ENCODE measurements at places on chromosomes 5 and 9.

- DNase-seq = no peak
These were observed 24.5 kb upstream of the LTC4S start for GRCh38 chr5:179769271-179769670.

- no peak for DNase-seq
These were observed 35.7 kb downstream of the SECISBP2 start for GRCh38 chr9:89353989-89354388.

GRCh38 chr9:64773491-64773931, 511.5 kb downstream of the FOXD4L5 start:
- DNase-seq = no peak

DNA sequence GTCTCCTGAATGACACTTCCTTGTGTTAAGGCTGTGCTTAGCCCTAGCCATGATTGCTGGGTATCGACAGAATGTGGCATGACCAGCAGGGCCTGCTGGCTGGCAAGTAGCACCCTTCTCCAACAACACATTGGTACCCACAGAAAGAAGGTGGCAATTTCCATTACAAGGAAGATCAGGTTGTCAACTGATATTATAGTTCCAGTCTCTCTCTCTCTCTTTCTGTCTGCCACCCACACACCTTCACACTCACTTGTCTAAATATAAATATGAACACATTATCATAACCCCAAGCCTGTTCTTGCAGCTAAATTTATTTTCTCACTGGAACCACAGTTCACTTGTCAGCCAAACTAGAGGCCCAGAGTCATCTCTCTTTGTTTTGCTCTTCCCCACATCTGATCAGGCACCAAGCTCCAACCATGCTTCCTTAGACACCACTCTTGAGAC, 408.1 kb upstream of the PIK3R1 start:
- no peak for DNase-seq

GRCh38 chr5:149073213-149073612, 10.4 kb upstream of the SH3TC2 start:
- peak; percentile 47 for DNase-seq

DNA sequence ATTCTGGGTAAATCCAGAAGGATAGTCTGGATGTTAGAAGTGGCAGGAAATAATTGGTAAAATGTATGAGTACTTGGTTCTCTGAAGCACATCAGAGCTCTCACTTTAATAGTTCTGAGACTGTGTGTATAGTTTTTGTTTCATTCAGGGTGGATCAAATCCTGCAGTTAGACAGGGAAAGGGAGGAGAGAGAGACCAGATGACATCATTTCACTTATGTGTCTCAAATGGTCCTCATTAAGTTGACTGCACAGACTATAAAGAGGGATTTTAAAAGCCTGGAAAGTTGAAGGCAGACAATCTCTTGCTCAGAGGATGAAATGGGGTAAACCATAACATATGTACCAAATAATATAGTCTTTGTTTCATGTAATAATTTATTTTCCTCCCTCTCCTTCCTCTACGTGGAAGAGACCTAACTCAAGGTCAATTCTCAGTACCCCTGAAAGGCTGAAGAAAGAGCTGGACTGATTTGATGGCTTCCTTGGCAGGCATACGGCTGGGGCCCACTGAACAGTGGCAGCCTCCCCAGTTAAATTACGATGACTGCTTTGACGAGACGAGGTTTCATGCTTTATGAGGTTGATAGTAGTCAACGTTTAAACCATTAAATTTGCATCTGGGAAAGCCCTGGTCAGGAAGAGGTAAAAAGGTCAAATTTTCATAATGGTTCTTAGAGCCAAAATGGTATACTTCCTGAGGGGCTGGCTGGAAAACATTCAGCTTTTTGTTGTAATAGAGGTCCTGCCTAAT, 395.1 kb upstream of the RPS23 start:
- DNase-seq = no peak

- no peak for DNase-seq
These were observed 4.6 kb downstream of the NMRK1 start for GRCh38 chr9:75083188-75083970.

DNA sequence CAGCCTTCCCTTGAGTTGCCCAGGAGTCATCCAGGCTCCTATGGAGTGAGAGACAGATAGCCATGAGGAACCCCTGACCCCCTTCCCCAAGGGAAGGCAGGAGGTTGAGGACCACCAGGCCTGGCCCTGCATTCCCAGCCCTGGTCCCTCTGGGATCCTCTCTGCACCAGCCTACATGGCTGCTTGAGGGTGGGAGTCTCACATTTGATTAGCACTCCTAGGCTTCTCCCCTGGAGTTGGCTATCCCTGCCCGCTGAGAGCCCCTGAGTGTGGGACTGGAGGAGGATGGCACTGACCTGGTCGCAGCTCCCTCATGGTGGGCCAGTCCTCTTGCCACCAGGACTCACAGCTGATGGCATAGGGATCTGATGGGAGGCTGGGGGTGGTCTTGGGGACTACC, 46.7 kb downstream of the SAR1B start:
- no peak for DNase-seq

GRCh38 chr5:14773588-14773987, 98.0 kb downstream of the ANKH start:
- DNase-seq = no peak

DNA sequence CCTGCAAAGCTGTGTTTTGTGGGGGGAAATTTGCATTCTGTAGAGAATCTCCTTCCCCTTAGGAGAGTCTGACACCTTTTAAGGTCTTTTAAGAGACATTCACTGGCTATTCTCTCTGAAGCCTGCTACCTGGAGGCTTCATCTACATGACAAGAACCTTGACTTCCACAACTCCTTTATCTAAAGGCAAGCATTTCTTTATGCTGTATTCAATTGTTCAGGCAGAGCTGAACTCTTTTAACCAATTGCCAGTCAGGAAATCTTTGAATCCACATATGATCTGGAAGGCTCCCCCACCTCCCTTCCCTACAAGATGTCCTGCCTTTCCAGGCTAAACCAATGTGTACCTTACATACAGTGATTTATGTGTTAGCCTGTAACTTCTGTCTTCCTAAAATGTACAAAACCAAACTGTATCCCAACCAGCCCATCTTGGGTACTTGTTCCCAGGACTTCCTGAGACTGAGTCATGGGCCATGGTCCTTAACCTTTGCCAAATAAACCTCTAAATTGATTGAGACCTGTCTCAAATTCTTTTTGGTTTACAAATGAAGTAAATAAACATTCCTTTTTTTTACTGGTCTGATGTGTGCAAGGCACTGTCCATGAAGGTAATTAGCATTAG, 9.9 kb downstream of the C9orf85 start:
- no peak for DNase-seq

DNA sequence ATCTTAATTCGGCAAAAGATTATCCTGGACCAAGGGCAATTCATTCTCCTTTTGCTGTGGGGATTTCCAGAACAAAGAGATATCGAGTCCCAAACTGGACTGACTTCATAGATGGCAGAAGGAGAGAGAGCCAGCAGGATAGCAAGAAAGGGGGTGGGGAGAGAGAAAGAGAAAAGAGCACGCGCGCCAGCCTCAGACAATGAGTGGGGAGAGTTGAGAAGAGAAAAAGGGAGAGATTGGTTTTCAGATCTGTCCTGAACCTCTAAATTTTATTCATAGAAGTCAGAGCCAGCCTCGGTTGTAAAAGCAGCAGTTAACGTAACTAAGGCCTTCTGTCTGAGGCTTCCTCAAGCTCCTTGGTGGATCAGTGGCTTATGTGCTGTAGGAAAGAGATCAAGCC, 55.3 kb upstream of the ALDH1B1 start:
- DNase-seq = no peak

- DNase-seq = no peak
These were observed 420.8 kb downstream of the RAB3C start for GRCh38 chr5:59003641-59004040.

- no peak for DNase-seq
These were observed 224.1 kb upstream of the DAB2 start for GRCh38 chr5:39648848-39649227.

DNA sequence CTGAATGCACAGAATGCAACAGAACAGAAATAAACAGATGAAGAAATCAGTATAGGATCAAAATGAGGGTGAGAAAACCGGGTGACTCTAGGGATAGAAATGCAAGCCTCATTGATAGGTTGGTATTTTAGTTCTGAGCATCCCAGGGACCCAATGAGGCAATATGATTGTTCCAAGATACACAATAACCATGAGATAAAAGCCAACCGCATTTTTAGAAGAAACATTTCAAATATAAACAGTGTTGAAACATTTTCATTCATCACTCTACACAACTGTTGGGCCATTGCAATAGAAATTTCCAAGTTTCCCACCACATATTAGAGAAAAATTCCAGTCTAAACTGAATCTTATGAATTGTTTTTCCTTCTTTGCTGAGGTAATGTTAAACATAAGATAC, 452.3 kb upstream of the PTGER4 start:
- DNase-seq = no peak

- no peak for DNase-seq
These were observed 143.4 kb upstream of the OTULINL start for GRCh38 chr5:14438195-14438606.

DNA sequence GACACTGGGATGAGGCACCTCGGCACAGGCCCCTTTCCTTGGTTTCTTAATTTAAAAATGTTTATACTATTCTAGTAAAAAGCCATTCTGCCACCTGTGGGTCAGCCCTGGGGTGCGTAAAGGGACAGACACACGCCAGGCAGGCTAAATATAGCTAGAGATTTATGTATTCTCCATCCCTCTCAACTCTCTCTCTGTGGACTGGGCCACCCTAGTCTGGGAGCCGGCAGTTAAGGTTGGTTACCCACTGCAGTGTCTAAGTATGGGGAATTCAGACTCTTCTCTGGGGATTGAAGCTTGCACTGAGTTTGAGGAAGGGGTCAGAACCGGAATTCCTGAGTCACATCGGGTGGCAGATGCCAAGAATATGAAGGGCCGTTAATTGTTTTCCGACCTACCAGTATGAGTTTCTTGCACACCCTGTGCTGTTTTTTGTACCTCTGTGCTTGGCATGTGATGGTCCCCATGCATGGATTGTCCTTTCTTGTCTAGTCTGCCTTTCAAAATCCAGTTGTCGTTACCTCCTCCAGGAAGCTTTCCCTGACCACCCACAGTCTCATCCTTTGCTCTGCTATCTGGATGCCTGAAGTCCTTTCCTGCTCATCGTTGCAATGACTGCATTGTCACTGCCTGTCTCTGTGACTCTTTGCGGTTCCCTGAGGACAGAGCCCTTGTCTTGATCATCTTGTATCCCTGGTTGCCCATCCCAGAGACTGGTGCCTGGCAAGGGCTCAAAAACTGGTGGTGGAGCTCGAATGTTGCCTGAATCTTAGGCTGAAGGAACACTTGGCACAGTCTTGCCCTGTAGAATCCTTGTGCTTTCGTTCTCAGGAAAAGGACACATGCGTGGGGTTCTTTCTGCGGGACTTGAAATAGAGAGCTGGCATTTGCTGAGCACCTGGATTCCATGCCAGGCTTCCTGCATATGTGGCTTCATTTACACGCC, 2.1 kb downstream of the NEURL1B start:
- DNase-seq = no peak

- no peak for DNase-seq
These were observed 25.6 kb upstream of the SPATA31D4 start for GRCh38 chr9:81902626-81903025.

DNA sequence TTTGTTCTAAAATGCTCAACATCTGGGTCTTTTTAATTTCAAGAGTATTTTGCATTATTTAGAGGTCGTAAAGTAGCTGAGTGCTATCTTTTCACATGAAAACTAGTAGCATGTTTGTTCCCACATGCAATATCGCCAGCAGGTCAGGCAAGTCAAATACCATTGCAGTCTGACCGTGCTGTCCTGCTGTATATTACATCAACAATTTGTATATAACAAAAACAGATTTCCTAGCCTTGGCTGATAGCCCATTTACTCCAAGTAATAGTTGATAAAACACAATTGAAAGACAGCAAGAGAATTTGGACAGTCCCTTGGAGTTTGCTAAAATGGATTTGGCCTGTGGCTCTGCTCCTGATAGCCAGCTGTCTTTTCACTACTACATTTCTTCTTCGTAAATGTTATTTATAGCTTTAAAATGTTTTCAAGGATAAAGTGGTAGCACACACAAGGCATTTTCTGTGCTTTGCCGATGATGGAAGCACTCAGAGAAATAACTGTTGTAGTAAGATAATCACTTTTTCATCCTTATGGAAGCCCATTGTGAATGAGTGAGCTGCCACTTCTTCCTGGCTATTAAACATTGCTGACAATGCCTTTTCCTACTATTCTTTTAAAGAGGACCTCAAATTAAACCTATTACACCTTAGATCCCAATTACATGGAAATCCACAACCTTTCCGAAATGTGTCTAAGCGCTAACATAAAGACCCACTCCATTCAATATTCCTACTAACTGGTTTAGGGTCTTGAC, 992.1 kb downstream of the MAT2B start:
- DNase-seq = no peak

- no peak for DNase-seq
These were observed 49.1 kb downstream of the NDST1 start for GRCh38 chr5:150556859-150557508.

DNA sequence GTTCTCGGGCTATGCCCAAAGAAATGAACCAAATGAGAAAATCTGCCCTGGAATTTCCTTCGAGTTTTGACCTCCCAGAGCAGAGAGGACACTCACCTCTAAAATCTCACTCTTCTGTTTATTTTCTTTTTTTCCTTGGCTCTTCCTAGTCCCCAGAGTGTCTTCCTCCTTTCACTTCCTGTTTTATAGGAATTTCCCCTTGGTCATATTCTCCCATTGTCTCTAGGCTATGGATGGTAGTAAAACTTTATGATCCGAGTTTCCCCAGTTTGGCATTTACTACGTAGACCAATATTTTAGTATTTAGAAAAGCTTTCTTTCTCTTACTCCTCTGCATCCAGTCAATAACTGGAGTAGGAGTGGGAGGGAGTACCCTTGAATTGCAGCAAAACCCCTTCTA, 354.5 kb upstream of the ZNF608 start:
- no peak for DNase-seq

DNA sequence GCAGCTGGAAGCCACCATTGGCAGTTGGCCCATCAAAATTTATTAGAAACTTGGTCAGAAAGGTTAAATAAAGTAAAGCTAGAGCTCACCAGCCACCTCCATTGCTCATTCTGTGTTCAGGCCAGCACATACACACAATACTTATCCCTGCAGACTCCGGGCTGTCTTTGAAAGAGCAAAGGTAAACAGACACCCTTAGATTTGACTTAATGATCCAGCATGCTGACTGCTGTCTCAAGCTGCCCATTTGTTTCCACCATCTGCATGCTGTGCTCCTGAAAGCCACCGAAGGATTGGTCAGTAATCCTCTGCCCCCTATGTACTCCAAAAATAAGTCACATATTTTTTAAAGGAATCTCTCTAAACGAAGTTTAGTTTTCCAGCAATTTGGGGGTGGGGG, 1059.8 kb upstream of the DMAC1 start:
- DNase-seq = no peak

DNA sequence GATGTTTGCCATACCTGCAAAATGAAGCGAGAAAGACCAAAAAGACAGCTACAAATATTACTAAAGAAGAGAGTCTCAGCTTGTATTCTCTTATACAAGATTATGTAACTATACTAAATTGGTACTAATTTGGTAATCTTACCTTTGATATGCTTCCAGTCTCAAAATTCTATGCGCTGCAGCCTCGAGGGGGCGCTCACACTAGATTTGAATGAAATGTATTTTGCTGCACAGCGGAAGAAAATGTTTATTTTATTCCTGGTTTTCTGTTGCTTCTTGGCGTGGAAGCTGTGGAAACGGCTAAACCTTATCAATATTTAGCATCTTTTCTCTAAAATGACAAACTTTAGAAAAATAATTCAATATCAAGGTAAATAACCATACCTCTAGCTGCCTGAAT, 267.0 kb upstream of the NUDT12 start:
- no peak for DNase-seq

- no peak for DNase-seq
These were observed 423.9 kb downstream of the DMRT2 start for GRCh38 chr9:1473956-1474634.

GRCh38 chr5:2761921-2762488, 10.5 kb upstream of the IRX2 start:
- no peak for DNase-seq
